ENCODE measurements at places on chromosomes 1 and 21. TPM values are rescaled to one million over a fixed set of nuclear protein-coding genes. Genes with fewer than 3 reads are reported as not detected.
A peak's percentile ranks its signal among the peaks of the same experiment; 100 is the strongest.

GRCh38 chr1:107637101-107637500, 327.9 kb downstream of the VAV3 start:
- H3K27ac ChIP-seq: no peak overlapping the region
- H3K36me3 ChIP-seq: no peaks in the 10 kb centered on the region
- no peak for DNase-seq
- no peak overlapping the region for H3K4me3 ChIP-seq

The SLFNL1 gene
- total RNA-seq: not detected

The HUNK gene
- 5.7 TPM for total RNA-seq

GRCh38 chr1:54410359-54410758, 4.2 kb upstream of the SSBP3 start:
- H3K4me3 ChIP-seq: no peak overlapping the region
- no peak overlapping the region for H3K27ac ChIP-seq
- no peaks in the 10 kb centered on the region for H3K27me3 ChIP-seq

DNA sequence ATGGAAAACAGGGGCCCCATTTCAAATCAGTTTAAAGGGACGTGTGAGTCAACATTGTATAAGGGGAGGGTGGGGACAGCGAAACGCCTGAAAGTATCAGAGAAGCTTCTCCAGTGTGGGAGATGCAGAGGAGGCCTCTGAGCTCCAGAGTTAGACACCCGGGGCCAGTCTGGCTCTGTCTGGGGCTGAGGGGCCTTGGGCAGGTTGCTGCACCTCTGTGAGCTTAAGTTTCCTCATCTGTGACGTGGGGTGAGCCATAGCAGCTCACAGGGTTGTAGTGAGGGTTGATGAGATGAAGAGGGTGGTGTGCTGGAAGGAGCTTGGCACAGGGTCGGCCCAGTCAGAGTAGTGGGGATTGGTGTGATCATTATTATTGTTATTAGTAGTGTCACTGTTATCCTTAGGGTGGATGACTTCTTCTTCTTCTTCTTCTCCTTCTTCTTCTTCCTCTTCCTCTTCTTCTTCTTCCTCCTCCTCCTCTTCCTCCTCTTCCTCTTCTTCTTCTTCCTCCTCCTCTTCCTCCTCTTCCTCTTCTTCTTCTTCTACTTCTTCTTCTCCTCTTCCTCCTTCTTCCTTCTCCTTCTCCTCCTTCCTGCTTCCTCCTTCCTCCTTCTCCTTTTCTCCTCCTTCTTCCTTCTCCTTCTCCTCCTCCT, 282.0 kb downstream of the PTPRU start:
- no peaks in the 10 kb centered on the region for H3K4me1 ChIP-seq
- H3K4me3 ChIP-seq: no peak overlapping the region
- no peaks in the 10 kb centered on the region for H3K27me3 ChIP-seq
- H3K36me3 ChIP-seq: no peaks in the 10 kb centered on the region
- DNase-seq: peak; percentile 8

- H3K4me1 ChIP-seq: no peaks in the 10 kb centered on the region
- no peak for DNase-seq
- H3K27me3 ChIP-seq: no peaks in the 10 kb centered on the region
- no peaks in the 10 kb centered on the region for H3K36me3 ChIP-seq
- H3K4me3 ChIP-seq: no peak overlapping the region
These were observed 15.4 kb downstream of the DYNLT5 start for GRCh38 chr1:66767626-66768025.

- H3K4me1 ChIP-seq: no peaks in the 10 kb centered on the region
- H3K4me3 ChIP-seq: no peak overlapping the region
- peaks cover 5% of the 10 kb centered on the region for H3K36me3 ChIP-seq
- H3K27ac ChIP-seq: no peak overlapping the region
- no peak for DNase-seq
These were observed 11.1 kb upstream of the MIA3 start for GRCh38 chr1:222606757-222607156.

DNA sequence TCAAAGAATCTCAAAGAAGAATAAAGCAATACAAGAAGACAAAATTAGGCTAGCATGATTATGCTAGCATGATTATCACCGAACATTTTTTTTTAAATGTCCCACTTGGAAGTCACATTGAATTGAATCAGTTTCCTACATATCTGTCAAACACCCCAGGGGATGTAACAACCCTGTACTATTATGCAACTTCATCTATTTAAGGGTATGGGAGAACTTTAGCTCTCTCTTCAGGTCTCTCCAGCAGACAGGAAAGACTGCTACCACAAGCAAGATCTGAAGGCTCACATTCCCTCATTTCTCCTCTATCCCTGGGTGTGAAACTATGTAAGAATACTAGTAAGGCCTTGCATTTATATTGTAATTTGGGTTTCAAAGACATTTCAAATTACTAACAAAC, 52.8 kb downstream of the EDEM3 start:
- H3K27me3 ChIP-seq: no peaks in the 10 kb centered on the region
- H3K4me3 ChIP-seq: no peak overlapping the region
- no peak overlapping the region for H3K27ac ChIP-seq
- 0 out of 2 replicates have a peak, but pooled peaks cover 3% of the 10 kb centered on the region for H3K36me3 ChIP-seq
- no peaks in the 10 kb centered on the region for H3K4me1 ChIP-seq

The KRTAP12-3 gene
- not detected for total RNA-seq

DNA sequence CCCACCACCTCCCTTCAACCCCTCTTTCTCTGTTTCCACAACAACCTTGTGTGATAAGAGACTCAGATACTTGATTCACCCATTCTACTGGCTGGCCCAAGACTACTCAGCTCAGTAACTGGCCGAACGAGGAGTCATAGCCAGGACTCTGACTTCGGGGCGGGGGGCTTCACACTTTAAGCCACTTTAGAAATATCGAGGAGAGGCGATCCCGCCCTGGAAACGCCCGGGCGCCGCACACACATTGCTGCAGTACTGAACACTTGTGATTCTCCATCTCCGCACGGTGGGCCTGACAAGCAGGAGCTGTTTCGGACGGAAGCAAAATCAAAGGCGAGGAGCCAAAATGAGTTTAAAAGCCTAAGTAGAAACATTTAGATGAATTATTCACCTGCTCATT, 182.1 kb downstream of the NPHP4 start:
- DNase-seq: no peak
- H3K27ac ChIP-seq: no peak overlapping the region
- H3K36me3 ChIP-seq: no peaks in the 10 kb centered on the region
- H3K4me1 ChIP-seq: no peaks in the 10 kb centered on the region
- no peak overlapping the region for H3K4me3 ChIP-seq

The RAB7B gene
- 0.83 TPM for total RNA-seq

The VAV3 gene
- 5.1 TPM for total RNA-seq

The ELOVL1 gene
- 21.6 TPM for total RNA-seq

The CELA2A gene
- total RNA-seq: not detected

The BARHL2 gene
- total RNA-seq: not detected

GRCh38 chr1:109060707-109061106, 15.1 kb downstream of the TAF13 start:
- H3K27me3 ChIP-seq: no peaks in the 10 kb centered on the region
- H3K4me1 ChIP-seq: no peaks in the 10 kb centered on the region
- H3K36me3 ChIP-seq: peaks cover 26% of the 10 kb centered on the region

The CFAP74 gene
- total RNA-seq: 0.28 TPM

The DNALI1 gene
- 18.9 TPM for total RNA-seq

DNA sequence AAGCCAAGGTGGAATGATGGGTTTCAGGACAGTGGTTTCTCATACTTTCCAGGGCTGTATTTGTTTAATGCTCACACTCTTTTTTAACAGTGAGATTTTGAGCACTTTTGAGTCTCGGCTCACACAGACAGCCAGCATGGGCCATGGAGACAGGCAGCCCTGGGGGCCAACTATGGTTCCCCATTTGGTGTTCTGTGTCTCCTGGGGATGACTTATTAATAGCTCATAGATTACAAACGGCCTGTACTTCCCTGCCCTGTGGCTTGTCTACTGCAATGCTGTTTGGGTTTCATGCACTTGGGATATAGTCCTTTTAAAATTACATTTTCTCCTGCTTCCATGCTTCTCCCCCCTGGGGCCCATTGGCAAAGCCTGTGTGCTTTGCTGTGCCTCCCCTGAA, 178.3 kb downstream of the KCNJ6 start:
- no peaks in the 10 kb centered on the region for H3K4me1 ChIP-seq
- no peak overlapping the region for H3K4me3 ChIP-seq
- no peaks in the 10 kb centered on the region for H3K36me3 ChIP-seq
- DNase-seq: no peak
- H3K27ac ChIP-seq: no peak overlapping the region

GRCh38 chr1:217919683-217920388, 288.7 kb downstream of the SPATA17 start:
- H3K4me1 ChIP-seq: no peaks in the 10 kb centered on the region
- no peak overlapping the region for H3K27ac ChIP-seq
- no peak overlapping the region for H3K4me3 ChIP-seq
- DNase-seq: no peak
- H3K27me3 ChIP-seq: no peaks in the 10 kb centered on the region

- no peak for DNase-seq
- no peak overlapping the region for H3K27ac ChIP-seq
- H3K4me3 ChIP-seq: no peak overlapping the region
- H3K27me3 ChIP-seq: no peaks in the 10 kb centered on the region
- no peaks in the 10 kb centered on the region for H3K4me1 ChIP-seq
These were observed 20.9 kb upstream of the RGS13 start for GRCh38 chr1:192615055-192615454.

DNA sequence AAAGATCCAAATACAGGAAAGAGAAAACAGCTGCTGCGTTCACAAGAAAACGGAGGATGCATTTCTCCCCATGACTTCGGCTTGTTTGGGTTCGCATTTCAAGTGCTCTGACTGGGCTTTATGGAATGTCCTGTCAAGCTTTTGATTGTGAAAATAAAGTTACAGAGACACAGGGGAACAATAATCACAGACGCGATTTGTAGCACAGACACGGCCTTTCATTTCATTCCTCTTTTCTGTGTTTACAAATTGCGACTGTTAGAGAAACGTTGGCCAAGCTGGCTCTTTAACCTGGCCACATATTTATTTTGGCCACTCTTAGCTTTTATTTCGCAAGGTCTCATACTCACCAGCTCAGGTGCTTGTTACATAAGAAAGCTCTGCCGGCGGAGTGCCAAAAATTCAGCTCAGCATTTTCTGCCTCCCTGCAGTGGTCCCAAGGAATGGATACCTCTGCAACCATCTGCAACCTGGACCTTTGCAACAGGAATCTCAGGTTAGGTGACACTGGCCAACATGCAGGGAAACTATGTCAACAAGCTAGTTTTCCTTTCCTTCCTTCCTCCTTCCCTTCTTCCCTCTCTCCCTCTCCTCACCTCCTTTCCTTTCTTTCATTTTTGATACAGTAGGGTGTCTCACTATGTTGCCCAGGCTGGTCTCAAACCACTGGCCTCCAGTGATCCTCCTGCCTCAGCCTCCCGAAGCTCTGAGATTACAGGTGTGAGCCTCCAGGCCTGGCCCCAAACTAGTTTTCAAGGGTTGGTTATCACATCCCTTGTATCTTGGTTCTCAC, 58.2 kb upstream of the SLC45A1 start:
- no peaks in the 10 kb centered on the region for H3K4me1 ChIP-seq
- no peak for DNase-seq
- H3K36me3 ChIP-seq: no peaks in the 10 kb centered on the region
- H3K27ac ChIP-seq: peak overlapping the region; percentile 26
- H3K27me3 ChIP-seq: no peaks in the 10 kb centered on the region

The TMPRSS3 gene
- 0.44 TPM for total RNA-seq

- H3K27me3 ChIP-seq: no peaks in the 10 kb centered on the region
- DNase-seq: peak; percentile 95
- peaks cover 6% of the 10 kb centered on the region for H3K36me3 ChIP-seq
- H3K4me3 ChIP-seq: no peak overlapping the region
- H3K27ac ChIP-seq: no peak overlapping the region
These were observed 28.6 kb upstream of the PLEKHG5 start for GRCh38 chr1:6519935-6520671.

The FAM72C gene
- 6.0 TPM for total RNA-seq

DNA sequence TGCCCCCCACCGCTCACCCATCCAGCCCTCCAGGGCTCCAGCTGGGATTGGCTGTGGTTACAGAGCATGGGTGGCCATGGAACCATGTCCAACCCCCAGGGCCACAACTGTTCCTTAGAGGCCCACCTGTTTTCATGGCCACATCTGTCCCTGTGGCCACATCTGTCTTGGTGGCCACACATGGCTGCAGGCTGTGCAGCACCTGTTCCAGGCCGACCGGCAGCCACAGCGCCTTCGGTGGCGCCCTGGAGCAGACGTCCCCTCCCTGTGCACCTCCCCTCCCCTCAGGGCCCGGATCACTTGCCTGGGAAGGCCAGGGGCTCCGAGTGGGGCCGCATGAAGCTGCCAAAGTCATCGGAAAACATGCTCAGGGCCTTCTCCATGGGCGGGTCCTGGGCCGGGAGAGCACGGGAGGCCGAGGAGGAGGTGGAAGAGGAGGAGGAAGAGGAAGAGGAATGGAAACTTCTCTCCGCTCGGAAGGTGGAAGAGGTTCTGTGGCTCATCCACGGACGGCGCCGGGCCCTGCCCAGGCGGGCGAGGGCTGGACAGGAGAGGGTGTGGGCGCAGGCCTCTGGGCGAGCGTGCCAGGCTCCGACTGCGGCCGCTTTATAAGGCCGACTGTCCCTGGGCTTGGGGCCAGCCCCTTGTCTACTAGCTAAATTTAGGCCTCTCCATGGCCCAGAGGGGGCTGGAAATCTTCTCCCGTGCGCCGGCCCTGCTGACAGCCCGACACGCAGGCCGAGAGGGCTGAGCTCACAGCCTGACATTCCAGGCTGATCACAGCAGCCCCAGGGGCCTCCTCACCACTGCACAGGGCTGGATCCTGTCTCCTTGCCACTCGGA, at the start of gene HSPB7:
TSS of gene HSPB7 (minus strand) at position 583 of the 843 bp plus-strand sequence. CDS start at position 503, 80 bp downstream.
- peak; percentile 79 for DNase-seq
- H3K4me1 ChIP-seq: 0 out of 2 replicates have a peak, but pooled peaks cover 4% of the 10 kb centered on the region
- H3K4me3 ChIP-seq: no peak within 1 kb of the TSS

DNA sequence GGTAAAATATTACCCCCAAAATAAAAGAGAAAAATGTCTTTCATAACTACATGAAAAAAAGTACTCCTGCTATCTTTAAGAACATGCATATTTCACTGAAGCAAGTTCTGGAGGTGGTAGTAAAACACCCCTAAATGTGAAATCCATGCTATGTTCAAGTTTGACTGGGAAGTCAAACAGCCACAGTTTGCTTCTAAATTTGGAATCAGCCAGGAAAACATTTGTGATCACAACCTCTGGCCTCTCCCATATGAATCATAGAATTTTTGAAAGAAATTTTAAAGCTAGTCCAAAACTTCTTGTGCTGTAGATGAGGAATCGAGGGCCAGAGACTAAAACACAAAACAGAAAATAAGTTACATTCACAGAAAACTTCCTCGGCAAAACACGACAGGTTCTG, 6.6 kb downstream of the SORT1 start:
- H3K36me3 ChIP-seq: 0 out of 2 replicates have a peak, but pooled peaks cover 3% of the 10 kb centered on the region
- H3K27ac ChIP-seq: no peak overlapping the region
- H3K27me3 ChIP-seq: no peaks in the 10 kb centered on the region
- no peaks in the 10 kb centered on the region for H3K4me1 ChIP-seq
- H3K4me3 ChIP-seq: no peak overlapping the region

DNA sequence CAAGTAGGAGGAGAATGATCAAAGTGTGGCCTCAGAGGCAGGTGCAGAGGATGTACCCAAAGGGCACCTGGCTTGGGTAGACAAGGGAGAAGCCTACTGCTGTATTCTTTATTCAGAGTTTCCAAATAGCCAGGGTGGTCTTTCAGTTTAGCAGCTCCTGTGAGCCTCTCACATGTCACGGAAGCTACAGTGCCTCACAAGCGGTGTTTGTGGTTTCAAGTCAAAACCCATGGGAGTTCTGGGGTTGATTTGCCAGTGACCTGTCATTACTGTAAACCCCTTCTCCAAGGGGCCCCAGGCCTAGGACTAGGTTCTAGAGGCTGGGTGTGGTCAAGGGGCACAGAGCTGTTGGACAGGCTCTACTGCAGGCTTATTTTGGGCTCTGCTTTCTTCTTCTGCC, 10.2 kb upstream of the IL10 start:
- H3K36me3 ChIP-seq: no peaks in the 10 kb centered on the region
- H3K4me1 ChIP-seq: no peaks in the 10 kb centered on the region
- H3K27ac ChIP-seq: no peak overlapping the region
- DNase-seq: no peak

GRCh38 chr1:71899881-71900280, 382.5 kb downstream of the NEGR1 start:
- no peaks in the 10 kb centered on the region for H3K36me3 ChIP-seq
- H3K4me3 ChIP-seq: no peak overlapping the region
- no peaks in the 10 kb centered on the region for H3K4me1 ChIP-seq
- DNase-seq: no peak
- H3K27ac ChIP-seq: no peak overlapping the region
